ENCODE measurements at places on chromosomes 12 and 14.
A peak's percentile ranks its signal among the peaks of the same experiment; 100 is the strongest.

- no peak for DNase-seq
These were observed 111.6 kb downstream of the SCN8A start for GRCh38 chr12:51702587-51702986.

DNA sequence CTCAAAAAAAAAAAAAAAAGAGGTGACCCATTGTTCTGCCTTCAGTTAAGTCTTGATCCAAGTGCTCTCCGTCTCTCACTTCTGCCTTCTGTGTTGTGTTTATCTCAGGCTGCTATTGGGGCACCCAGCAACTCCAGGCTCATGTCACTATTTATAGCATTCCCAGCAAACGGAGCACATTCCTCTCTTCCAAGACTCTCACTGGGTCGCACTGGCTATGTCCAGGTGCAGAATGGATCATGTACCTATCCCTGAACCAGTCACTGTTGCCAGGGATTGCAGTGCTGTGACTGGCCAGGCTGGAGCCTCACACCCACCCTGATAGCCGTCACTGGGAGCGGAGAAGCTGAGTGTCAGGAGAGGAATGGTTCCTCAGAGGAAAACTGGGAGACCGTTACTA is 31.2 kb downstream of the RHOF start:
- DNase-seq, result no peak

DNA sequence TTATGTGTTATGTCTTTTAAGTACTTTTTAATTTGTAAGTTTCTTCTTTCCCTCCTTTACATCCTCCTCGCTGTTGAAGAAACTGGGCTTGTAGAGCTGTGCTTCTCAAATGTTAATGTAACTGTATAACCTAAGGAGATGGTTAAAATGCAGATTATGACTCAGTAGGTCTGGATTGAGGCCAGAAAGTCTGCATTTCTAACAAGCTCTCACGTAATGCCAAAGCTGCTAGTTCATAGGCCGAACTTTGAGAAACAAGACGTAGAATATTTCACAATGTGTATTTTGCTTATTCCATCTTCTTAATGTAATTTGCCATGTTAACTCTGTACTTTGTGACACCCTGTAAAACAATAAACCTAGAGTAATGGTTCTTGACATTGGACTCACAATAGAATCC is 193.3 kb upstream of the SYT1 start:
- peak; percentile 85 for DNase-seq

DNA sequence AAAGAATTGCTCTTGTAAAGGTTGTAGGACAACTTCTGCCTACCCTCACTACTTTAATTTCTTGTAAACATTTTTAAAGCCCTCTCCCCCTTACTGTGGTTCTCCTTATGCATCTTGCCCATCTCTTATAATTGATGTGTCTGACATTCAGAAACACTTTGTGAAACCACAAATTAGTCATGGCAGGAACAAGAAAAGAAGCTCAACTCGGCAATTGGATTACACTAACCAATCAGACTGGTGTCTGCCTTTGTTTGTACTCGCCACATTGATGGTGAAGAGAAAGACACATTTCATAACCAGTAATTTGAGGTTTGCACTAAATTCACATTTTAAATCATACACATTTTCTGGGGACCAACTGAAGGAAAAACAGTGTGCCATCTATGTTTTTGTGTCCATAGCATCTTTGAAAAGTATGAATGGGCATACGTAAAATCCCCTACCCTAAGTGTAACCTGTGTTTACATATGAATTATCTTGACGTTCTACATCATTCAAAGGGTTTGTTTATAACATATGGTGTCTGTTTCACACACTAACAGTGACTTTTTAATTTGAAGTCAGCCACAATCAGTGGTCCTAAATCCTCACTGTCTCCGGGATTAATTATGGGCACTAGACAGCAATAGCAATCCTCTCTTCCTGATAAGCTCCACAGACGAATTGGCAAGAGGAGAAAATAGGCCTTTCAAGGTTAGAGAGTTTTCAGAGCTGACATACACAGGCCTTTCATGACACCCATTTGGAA is 49.9 kb downstream of the OTX2 start:
- no peak for DNase-seq

GRCh38 chr12:27081668-27082111 is 688 bp downstream of the C12orf71 start:
- DNase-seq, result peak; percentile 49

DNA sequence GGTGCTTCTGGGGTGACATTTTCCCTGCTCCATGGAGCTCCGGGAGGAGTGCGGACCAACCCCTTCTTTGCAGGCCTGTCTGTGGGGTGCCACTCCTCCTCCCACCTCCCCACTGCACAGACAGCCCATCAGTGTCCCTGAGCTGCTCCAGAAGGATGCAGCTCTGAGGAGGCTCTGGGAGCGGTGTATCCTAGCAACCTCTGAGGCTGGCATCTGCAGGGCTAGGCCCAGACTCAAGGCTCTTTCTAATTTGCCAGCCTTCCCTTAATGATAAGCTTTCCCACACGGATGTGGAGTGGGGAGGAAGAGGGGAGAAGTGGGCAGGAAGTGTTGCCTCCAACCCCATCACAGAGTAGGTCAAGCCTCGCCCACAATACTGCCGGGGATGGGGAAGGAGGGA is 59.7 kb downstream of the CALM1 start:
- no peak for DNase-seq

- no peak for DNase-seq
These were observed 417.6 kb downstream of the PDZRN4 start for GRCh38 chr12:41605545-41606305.

DNA sequence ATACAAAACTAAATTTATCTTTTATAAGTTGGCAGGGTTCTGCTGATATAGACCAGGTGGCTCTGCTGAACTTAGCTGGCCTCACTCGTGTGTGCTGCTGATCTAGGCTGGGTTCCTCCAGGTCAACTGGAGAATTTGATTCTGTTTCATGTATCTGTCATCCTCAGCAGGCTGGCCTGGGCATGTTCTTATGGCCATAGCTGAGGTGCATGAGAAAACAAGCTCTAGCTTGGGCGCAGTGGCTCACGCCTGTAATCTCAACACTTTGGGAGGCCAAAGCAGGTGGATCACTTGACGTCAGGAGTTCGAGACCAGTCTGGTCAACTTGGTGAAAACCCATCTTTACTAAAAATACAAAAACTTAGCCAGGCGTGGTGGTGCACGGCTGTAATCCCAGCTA is 24.3 kb upstream of the BCL2L14 start:
- no peak for DNase-seq

DNA sequence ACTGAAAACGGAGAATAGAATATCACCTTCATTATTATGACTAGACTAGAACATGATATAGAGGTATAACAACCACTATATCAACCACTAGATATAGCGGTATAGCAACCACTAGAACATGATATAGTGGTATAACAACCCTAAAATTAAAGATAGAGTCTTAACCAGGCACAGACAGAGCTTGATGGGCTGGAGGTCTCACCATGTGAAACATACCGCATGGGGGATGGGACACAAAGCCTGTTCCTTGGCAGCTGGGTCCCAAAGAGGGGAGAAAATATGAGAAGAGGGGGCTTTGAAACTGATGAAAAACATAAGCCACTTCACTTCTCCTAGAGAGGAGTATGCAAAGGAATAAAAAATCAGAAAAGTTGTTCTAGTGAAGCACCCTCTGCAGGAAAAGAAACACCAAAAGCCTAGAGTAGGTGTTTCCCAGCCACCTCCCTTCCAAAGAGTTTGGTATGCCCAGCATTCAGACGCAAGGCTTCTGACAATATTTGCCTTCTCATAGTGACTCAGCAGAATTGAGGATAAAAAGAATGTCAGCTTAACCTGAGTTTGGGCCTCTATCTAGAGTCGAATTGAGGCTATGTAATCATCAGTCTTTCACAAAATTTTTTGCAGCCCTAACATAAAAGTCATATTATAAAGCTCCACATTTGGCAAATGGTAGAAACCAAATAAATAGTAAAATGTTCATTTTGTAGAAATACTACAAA is 316.4 kb downstream of the NOVA1 start:
- DNase-seq, result peak; percentile 77

DNA sequence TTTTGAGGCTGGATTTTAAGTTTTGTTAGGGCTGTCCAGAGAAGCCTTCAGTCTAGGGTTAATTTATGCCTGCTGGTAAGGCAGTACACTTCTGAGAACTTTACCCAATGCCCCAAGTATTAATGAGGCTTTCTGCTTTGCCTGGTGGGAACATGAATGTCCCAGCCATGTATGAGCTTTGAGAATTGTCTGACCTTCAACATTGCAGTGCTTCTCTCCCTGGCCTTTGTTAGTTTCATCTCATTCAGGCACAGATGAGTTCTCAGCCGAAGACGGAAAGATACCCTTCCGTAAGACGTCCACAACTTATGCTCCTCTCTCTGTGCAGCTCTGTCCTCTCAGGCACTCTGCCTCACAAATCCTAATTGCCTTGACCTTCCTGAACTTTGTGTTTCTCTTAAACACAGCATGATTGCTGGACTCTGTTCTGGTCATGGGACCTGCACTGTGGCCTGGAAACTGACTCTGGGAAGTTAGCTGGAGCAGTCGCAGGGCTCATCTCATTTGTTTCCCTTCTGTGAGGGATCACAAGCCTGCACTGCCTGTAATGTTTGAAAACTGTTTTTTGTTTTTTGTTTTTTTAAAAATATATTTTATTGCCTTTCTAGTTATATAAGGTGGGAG is 15.7 kb downstream of the CHPT1 start:
- peak; percentile 32 for DNase-seq

- DNase-seq, result peak; percentile 80
These were observed 144.0 kb upstream of the PLEKHG7 start for GRCh38 chr12:92558806-92559205.

- no peak for DNase-seq
These were observed 26.2 kb downstream of the TCP11L2 start for GRCh38 chr12:106328735-106329134.

DNA sequence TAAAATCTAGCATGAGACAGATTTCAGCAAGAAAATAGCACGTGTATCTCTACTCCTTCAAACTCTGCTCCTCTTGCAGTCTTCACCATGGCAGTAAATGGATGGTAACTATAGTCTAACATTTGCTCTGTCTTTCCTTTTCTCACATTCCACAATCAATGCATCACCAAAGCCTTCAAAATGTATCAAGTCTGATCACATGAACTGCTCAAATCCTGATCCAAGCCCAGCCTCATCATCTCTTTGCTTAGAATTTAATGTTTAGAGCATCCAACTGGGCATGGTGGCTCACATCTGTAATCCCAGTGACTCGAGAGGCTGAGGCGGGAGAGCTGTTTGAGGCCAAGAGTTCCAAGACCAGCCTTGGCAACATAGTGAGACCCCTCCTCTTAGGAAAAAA is 45.9 kb downstream of the CDK17 start:
- DNase-seq, result peak; percentile 39

DNA sequence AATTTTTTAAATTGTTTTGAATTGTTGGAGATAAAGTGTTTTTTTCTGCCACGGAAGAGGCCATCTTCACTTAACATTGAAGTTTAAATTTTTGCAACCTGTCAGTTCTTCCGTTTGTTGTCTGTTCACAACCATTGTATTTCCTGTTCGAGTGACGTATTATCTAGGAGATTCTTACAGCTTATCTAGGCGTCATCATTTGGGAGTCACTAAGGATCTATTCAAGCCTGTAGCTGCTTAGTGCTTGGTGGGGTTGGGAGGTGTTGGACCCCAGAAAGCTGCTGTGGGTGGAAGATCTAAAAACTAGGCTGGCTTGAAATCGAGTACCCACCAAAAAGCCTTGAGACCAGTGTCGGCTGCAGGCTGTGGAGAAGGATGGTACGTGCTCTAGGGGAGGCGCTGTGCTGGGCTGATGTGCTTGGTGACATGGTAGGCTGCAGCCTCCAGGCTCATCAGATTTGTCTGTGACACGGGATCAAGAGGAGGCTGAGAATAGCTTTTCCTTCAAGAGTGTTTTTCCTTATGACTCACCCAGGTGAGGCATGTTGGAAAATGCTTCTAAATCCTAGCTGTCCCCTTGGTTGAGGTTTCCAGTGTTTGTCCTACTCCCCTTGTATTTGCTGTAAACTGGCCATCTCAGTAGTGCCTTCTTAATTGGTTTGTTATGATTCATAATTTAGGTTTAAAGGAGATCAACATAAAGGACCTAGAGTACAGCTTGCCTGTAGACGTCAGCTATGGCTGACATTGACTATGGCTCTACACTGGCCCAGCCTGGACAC is 57.8 kb downstream of the ATG14 start:
- DNase-seq, result no peak

DNA sequence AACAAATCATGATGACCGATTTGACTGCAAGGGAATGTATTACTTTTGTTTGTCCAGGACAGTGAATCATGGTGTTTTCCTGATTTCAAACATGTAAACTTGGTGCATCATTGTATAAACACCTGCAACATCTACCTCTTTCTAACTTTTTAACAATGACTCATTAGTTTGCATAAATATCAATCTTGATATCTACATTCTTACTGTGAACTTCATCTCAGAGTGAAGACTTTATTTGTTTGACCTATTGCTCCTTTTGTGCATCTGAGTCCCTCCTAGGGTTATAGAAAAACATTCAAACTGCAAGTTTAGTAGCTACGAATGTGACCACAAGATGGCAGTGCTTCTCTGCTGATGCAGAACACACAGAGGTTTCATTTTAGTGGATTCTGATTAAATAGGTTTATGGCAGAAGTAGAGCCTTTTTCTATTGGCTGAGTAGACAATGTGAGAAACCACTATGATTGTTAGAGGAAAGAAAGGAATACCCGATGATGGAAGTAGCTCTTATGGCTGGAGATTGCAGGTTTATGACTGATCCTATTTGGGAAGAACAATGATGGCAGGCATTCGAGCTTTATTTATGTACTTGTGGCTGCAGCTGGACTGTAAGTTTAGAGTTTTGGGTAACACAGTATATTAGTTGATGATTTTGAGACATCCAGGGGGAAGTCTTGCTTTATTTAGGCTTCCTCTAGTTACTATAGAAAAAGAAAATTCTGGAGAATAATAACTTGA is 244.2 kb upstream of the OR4E1 start:
- DNase-seq, result peak; percentile 52

- DNase-seq, result no peak
These were observed 5.2 kb downstream of the SMARCD1 start for GRCh38 chr12:50090391-50090790.

DNA sequence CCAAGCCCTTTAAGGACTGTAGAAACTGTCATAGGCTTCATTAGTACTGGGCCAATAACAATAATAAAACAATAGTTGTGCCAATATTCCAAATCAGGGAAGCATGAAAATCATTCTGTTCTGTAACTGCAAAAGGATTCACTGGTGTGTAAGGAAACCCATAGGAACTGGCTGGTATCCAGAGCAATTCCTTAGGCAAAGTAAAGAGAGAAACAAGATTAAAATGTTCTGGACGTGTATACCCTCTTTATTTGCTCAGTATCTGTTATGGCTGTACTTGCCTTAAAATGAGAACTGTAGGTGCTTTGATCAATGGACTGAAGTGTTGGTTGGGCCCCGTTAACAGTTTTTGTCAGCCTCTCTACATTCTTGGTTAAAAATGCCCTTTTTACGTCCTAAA is 72.4 kb upstream of the STAC3 start:
- no peak for DNase-seq

- DNase-seq, result no peak
These were observed 376 bp downstream of the GDF3 start for GRCh38 chr12:7695237-7695560.

GRCh38 chr12:23921099-23921856 is 28.2 kb downstream of the SOX5 start:
- DNase-seq, result no peak
